Smooth muscle cell of trachea (primary cell): ENCODE measurements at places on chromosomes 12 and 14. TPM values are rescaled to one million over a fixed set of nuclear protein-coding genes. Genes with fewer than 3 reads are reported as not detected.

Gene JDP2
- 48.6 and 102 TPM in 2 replicates for total RNA-seq

Gene CCDC91
- total RNA-seq: 28.9 and 31.4 TPM in 2 replicates

Gene GLT1D1
- total RNA-seq: not detected in 2 replicates

Gene SERPINA9
- total RNA-seq: 0.50 TPM in 1 of 2 replicates, not detected in the other

Gene CEP170B
- total RNA-seq: 14.7 and 28.0 TPM in 2 replicates
